ENCODE measurements at places on chromosomes 11 and 22.

GRCh38 chr11:122788781-122789535 is 49.3 kb upstream of the CRTAM start:
- no peak for DNase-seq

GRCh38 chr22:44335066-44335839 is 22.5 kb upstream of the SHISAL1 start:
- DNase-seq, result no peak

- no peak for DNase-seq
Measured at GRCh38 chr11:106848526-106848925, 169.8 kb downstream of the GUCY1A2 start.

DNA sequence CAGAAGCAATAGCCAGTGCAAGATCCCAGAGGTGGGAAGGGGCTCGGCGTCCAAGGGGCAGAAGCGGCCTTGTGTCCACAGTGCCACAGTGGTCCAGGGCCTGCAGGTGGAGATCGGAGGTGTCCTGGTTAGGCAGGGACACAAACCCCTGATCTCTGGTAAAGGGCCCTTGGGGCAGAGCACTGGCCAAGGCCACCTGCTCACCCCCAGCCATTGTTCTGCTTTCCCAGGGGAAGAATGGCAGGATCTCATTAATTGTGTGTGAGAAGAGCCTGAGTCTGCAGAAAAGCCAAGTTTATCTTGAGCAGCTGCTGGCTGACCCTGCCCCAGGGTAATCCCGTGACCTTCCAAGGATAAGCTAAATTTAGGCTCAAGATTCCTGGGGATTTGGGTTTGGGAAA is 3.1 kb upstream of the CLDN5 start:
- no peak for DNase-seq

- no peak for DNase-seq
Measured at GRCh38 chr11:24635588-24636290, 138.9 kb downstream of the LUZP2 start.

All from ovary (tissue), 10 donors.